Left forelimb (tissue), 1 donor: ENCODE measurements at places on chromosomes 3 and 15.

DNA sequence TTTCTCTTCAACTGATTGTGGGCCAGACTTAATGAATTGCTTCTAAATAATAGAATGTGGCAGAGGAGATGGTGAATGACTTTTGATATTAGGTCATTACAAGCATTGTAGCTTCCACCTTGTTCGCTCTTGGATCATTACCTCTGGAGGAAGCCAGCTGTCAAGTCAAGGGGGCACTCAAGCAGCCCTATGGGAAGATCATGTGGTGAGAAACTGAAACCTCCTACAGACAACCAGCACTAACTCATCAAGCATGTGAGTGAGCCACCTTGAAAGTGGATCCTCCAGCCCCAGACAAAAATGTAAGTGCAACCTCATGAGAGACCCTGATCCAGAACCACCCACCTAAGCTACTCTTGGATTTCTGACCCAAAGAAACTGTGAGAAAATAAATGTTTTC lies 109.8 kb upstream of the TBC1D5 start:
- DNase-seq: no peak

DNA sequence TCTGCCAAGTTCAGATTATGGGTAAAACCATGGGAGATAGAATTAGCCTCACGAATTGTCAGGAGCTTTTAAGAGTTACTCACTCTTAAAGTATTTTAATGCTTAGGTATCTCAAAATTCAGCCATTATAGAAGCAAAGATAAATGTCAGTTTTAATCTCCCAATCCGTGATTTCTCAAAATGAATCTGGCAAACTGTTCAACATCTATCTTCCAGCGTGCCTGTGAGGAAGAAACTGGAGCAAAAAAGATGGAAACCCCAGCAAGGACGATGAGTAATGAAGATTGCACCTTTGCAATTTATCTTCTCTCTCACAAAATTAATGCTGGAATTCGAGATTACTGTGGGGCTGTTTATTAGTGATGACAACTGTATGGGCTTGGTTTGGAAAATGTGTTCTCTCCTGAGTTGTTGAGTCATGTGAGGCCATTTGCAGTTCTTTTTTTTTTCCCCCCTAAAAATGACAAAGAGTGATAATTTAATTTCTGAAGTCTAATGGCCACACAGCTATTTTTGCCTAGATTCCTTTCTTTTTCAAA lies 70.5 kb downstream of the PYDC2 start:
- no peak for DNase-seq

DNA sequence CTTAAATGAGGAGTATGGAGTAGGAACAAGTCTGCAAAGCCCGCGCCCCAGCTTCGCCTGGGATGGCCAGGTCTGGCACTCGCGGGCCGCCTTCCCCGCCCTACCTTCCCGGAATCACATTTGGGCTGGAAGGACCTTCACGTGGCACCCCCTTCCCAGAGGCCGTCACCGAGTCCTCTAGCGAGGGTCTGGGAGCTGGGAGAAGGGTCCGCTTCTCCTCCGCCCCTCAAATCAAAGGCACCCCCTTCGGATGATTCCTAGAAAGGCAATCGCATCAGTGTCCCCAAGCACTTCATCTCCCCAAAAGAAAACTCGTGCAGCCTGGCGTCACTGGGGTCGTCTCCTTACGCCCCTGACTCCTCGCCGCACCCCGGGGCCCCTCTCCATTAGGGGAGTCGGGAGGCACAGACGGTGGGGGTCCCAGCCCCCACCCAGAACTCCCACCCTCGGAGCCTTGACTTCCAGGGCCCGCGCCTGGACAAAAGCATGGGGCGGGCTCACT lies 380 bp downstream of the MYLK start:
- no peak for DNase-seq

DNA sequence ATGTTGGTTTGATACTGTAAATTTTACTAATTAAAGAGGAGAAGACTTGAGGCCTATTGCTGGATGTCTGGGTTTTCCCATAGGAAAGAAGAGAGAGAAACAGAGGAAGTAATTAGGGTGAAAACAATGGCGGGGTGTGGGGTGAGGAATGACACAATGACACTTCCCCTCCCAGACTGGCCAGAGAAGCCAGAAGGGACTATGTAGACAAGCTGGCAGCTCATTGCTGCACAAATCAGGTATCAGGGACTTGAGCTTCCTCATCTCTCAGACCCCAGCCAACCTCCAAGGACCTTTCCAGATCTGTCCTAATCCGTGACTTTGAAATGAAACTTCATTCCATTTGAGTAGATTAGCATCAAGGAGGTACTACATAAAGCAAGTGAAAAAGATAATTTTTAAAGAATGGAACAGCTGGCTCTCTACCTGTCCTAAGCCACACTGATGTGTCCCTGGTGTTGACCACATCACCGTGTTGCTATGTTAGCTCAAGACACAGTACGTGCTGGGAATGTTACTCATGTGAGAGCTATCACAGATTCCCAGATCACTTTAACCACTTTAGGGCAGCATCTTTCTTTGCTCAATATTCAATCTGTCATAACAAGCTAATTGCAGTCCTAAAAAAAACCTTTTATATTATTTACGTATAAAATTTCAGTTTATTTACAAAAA lies 22.2 kb downstream of the TMEM212 start:
- DNase-seq: no peak

DNA sequence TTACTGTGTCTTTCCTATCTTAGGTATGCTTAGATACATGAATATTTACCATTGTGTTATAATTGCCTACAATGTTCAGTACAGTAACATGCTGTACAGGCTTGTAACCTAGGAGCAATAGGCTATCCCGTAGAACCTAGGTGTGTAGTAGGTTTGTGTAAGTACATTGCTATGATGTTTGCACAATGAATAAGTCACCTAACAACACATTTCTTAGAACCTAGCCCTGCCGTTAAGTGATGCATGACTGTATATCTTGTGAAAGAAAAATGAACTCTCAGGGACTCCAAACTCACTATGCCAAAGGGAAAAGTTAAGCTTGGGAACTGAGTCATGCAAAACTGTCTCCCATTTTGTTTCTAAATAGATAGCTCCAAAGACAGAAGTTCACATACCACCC lies 91.5 kb upstream of the ACP3 start:
- no peak for DNase-seq

DNA sequence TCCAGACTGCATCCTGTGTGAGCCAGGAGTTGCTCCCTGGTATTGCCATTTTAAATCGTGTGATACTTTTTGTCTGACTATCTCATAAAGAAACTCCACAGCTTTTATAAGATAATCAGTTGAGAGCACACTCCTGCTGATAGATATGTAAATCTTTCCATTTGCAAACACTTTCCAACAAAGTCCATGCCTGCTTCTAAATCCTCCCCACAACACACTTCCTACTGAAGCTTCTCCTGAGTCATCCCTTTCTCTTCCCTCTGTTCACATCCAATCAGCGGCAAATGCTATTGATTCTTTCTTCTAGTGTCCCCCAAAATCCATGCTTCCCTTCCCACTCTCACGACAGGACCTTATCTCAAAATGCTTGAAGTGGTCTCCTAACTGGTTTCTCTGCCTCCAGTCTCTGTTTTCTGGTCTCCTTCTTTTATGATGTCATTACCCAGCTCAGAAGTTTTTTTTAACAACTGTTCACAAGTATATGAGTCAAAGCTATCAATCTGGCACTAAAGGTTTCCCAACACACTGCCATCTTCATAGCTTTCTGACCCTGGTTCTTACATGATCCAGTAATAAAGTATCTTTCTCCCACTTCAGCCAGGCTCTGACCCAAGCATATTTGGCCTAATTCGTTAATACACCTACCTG lies 4.5 kb upstream of the WWTR1 start:
- DNase-seq: no peak

GRCh38 chr3:184242297-184242685 lies 6.5 kb downstream of the ALG3 start:
- no peak for DNase-seq

- no peak for DNase-seq
These were observed 41.2 kb upstream of the ZNF385D start for GRCh38 chr3:21792176-21792575.
